ENCODE measurements at places on chromosomes 2 and 18.

DNA sequence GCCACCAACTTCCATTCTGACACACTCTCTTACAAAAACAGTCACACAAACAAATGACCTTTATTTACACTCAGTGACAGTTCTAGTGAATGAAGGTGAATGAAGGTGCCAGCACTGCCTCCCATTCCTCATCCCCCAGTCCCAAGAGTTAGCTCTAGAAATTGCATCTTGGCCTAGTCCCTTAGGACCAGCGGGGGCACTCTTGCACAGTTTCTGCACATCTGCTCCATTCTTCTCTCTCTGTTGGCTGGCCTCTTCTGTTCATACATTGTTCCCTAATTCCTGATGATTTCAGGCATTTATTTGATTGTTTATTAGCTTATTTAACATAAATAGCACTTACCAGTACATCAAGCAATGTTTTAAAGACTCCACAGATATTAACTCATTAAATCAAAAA, 30.9 kb downstream of the GAREM1 start:
- DNase-seq = no peak

- DNase-seq = no peak
These were observed 490.8 kb upstream of the VWC2L start for GRCh38 chr2:213920014-213920413.

DNA sequence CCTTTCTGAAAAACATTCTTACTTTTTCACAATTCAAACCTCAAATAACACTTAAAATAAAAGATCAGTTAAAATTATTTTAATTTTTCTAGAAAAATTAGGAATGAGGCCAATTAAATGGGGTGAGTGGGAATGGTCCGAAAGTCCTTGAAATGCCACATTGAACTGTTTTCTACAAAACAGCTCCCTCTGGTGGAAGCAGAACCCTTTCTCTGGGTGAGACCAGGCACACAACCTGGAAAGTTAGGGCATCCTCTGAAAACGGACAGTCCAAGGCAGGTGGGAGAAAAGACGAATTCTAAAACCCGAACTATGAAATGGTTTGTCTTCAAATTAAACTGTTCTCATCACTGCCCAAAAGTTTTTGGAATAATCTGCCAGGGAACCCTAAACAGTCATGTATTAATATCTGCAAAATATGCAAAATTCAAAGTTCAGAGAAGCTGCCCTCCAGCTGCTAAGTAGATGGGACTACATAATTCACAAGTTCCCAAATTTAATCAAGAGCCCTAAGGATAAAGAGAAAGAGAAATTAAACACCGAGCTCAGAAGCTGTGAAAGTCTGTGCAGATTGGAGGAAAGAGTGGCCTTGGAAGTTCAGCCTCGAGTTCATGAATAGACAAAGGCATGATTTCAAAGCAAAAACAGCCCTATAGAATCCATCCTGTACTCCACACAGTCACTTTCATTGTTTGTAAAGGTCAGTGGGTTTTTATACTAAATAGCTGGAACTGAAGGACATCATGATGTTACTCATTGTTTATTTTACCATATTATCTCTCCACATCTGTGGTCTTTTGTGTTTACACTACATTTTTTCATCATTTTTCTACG, 108.3 kb downstream of the PIEZO2 start:
- DNase-seq = no peak

- no peak for DNase-seq
These were observed 64.7 kb downstream of the EIF5B start for GRCh38 chr2:99401841-99402240.

DNA sequence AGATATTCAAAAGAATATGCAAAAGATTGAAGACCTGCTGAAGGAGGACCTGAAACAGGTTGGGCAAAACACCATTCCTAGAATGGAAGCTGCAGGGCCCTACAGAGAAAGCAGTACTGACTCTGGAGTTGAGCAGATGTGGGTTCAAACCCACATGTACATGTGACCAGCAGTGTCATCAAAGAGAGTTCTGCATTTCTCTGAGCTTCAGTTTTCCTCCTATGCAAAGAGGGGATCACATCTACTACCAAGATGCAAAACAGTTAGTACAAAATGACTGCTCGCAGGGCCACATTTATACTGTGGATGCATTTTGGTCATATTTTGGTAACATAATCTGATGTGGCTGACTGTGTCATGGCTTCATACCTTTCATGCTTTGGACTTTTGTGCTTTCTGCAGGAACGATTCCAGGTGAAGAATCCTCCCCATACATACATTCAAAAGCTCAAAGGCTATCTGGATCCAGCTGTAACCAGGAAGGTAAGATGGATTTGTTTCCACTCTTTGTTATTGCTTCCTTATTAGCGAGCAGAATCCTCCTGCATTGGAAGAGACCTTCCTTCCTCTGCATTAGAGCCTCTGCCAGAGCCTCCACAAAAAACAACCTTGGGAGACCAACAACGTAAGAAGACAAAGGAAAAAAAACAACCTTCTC, 174.8 kb downstream of the PRPF40A start:
- DNase-seq = no peak

DNA sequence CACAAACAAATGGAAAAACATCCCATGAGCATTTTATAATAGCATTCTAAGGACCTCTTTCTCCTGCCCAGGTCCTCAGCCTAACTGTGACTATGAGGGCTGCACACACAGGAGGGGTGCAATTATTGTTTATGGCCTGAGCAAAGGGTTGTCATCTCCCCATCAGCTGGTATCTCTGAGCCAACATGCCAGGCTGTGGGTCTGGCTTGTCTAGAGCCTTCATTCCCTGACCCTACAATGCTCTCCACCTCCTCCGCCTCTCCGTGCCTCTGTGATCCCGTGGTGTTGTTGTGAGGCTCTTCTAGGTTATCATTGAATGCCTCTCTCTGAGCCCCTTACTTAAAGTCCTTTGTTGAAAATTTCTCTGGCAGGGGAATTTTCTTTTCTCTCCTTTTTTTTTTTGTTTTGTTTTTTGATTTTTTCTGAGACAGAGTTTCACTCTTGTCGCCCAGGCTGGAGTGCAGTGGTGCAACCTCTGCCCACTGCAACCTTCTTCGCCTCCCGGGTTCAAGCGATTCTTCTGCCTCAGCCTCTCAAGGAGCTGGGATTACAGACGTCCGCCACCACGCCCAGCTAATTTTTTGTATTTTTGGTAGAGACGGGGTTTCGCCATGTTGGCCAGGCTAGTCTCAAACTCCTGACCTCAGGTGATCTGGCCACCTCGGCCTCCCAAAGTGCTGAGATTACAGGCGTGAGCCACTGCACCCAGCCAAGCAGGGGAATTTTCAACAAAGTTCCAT, 126.4 kb downstream of the SMAD7 start:
- peak; percentile 21 for DNase-seq

DNA sequence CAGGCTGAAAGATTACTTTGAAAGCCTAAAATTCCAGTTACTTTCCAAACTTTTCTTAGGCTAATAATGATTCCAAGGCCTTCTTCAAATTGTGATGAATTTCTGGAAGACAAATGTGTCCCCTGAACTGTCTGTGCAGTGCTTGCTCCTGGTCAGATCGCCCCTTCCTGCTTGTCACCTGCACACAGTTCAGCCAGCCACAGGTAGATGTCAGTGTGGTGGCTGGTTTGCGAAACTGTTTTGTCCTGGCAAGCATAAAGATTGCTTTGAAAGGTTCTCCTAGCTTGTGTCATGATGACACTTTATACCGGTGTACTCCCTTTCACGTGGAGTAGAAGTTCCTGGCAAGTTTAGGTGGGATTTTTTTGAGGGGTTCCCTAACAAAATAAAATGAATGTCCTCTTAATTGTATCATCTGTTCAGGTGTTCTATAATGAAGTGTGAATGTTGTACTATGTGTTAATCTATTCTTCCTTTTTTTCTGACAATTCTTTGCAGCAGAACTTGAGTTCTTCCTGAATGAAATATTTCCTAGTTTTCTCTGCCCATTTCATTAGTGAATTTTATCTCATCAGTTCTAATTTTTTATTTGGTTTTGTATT, 298.8 kb downstream of the ZNF407 start:
- no peak for DNase-seq

GRCh38 chr2:216780843-216781242, 79.0 kb downstream of the TNP1 start:
- DNase-seq = no peak

DNA sequence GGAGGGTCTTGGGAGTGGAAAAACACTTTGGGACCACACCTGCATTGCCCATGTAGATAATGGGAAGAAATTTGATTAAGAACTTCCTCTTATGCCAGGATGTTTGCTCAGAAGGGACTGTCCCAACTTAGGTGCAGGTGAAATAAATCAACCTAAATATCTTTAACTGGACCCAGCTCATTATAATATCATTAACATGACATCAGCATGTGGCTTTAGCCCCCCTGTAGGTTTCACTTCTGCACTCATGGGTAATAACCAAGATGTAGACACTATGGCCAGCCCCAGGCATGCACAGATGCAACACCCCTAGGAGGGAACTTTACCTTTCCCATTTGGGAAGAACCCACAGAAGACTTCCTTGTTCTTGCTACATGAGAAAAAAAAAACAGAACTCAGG, 227.4 kb upstream of the ZNF804A start:
- no peak for DNase-seq

DNA sequence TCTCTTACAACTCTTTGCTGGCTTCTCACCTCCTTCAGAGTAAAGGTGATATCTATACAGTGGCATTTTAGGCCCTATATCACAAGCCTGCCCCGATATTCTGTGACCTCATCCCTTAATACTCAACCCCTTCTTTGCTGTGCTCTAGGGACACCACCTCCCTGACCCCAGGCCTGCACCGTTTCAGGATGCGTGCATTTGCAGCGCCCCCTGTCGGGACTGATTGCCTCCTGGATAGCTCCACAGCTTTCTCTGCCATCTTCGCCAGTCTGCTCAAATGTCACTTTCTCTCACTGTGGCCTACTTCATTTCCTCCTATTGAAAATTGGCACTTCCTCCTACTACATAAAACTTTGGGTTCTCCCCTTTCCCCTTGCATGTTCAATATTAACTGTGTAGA, 289.6 kb downstream of the SOCS6 start:
- no peak for DNase-seq

- no peak for DNase-seq
These were observed 15.8 kb downstream of the INPP5D start for GRCh38 chr2:233075966-233076339.

DNA sequence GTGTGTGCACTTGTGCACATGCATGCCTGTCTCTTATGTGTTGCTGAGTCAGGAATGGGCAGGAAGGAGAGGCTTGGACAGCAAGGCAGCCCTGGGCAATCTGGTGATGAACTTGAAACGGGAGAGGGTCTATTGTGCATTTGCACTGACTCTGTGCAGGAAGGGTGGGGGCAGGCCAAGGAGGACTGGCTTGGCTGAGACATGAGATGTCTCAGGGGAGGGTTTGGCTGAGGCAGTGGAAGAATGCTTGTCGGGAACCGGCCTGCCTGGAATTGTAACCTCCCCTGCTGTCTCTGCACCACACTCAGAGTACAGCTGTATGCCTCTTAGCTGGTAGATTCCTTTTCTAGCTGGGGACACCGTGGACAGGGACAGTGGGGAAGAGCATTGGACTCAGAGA, 176.1 kb upstream of the TNP1 start:
- DNase-seq = no peak

GRCh38 chr2:168740360-168740759, 62.1 kb upstream of the NOSTRIN start:
- no peak for DNase-seq

- no peak for DNase-seq
These were observed 16.4 kb downstream of the DYNAP start for GRCh38 chr18:54607213-54608027.

GRCh38 chr18:45355944-45356520, 259.2 kb upstream of the SLC14A2 start:
- DNase-seq = no peak

- DNase-seq = no peak
These were observed 43.1 kb downstream of the PELI1 start for GRCh38 chr2:64101141-64101591.

DNA sequence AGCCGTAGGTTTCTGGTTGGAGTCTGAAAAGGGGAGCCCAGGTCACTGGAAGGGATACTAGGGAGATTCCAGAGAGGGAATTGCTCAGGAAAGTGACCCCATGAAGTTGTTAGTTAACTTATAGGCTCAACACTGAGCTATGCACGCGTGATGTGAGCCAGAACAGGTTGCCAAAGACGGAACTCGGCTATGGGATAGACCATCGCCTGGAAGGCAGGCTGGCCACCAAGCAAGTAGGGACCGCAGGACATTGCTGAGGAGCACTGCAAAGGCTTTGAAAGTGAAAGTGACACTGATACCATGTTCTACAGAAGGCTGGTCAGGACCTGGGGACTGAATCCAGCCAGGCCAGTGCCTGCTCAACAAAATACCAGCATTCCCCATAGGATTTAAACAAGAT, 7.3 kb downstream of the FARP2 start:
- no peak for DNase-seq

DNA sequence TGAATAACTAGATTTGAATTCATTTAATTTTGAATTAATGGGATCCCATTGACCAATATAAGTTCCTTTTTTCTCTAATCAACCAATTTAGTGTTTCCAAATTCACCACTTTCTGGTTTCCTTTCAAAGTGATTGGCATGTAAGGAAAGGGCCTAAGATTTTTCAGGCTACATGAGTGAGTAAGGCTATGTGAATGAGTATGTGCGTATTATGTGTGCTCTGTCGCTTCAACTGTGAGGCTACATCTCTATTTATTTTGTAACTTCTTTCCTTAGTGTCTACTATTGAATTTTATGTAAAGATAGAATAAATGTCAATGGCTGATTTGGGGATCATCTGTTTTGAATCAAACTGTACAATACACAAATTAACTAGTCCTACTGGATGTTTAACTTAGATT, 110.6 kb downstream of the ABCA12 start:
- no peak for DNase-seq

DNA sequence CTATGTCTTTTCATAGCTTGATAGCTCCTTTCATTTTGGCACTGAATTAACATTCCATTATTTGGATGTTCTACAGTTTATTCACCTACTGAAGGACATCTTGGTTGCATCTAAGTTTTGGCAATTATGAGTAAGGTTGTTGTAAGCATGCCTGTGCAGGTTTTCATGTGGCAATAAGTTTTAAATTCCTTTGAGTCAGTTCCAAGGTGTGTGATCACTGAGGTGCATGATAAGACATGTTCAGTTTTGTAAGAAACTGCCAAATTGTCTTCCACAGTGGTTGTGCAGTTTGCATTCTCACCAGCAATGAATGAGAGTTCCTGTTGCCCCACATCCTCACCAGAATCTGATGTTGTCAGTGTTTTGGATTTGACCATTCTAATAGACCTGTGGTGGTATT, 24.2 kb downstream of the XDH start:
- no peak for DNase-seq

GRCh38 chr2:8796878-8797550, 40.4 kb downstream of the KIDINS220 start:
- DNase-seq = no peak

Data from activated CD4-positive, CD25-positive, alpha-beta regulatory T cell treated with anti-CD3 and anti-CD28 coated beads, Interleukin-2, amount 50 U/mL, for 72 hours (primary cell).